CD4-positive, alpha-beta T cell treated with Interleukin-21 for 1 hour (primary cell): ENCODE measurements at places on chromosomes 4 and X.

DNA sequence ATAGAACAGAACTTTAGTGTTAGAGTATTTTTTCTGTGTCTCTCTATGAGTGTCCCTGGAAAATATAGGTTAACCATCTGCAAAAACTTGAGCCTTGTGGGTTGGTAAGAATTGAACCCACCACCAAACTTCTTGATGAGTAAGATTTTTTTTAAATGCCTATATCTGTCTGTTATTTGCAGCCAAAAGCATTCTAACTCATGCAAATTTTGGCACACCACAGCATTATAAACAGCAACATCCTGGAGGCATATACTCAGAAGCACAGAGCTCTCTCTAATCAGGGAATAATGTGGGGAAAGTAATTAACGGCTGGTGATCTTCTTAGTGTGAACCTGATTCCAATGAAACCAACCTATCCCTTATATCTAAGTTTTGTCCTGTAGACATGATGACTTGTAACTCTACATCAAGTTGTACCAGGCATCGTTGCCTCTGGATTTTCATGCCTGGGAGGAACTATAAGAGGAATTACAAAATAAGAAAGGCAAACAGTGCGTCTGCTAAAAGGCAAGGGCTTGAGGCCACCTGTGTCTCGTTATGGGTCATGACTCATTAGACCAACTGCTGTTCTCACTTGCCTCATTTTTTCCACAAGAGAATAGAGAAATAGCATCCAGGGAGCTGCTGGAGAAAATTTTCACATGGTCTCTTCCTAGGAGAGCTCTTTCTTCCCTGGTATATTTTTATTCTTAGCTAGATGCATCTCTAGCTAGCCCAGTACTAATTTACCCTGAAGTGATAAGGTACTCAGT lies 202.4 kb downstream of the CHIC2 start:
- DNase-seq, result no peak

DNA sequence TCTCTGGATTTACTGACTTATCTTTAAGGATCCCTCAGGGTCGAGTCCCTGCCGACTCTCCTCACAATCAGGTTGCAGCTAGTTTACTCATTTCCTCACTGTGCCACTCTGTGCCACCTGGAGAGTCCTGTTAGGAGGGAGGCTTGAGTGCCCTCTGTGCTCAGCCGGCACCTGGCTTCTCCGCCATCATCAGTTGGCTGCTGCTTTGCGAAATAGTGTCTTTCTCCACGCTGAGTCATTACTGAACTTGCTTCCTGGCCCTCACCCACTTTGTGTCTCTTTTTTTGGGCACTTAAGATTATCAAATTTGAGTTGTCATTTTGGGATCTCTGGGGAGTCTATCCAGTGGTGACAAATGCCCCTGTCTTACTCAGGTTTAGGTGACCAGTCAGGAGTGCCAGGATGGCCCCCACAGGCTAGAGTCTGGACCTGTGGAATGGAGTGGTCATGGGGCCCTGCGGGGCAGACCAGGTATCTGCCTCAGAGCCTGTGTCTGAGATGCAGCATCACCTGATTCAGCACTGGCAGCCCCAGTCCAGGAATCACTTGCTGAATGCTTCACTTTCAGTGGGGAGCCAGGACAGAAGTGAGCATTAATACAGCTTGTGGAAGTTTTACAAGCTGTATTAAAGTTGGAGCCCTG lies 37.7 kb downstream of the JADE1 start:
- DNase-seq, result no peak

- DNase-seq, result no peak
Observed at GRCh38 chr4:3267576-3268394, 18.8 kb downstream of the MSANTD1 start.

- DNase-seq, result peak; percentile 3
Observed at GRCh38 chr4:100421361-100421978, 96.4 kb downstream of the EMCN start.

GRCh38 chr4:168540086-168540485 lies 43.2 kb downstream of the PALLD start:
- no peak for DNase-seq

GRCh38 chrX:15177316-15177715 lies 92.6 kb downstream of the ASB9 start:
- DNase-seq, result no peak

DNA sequence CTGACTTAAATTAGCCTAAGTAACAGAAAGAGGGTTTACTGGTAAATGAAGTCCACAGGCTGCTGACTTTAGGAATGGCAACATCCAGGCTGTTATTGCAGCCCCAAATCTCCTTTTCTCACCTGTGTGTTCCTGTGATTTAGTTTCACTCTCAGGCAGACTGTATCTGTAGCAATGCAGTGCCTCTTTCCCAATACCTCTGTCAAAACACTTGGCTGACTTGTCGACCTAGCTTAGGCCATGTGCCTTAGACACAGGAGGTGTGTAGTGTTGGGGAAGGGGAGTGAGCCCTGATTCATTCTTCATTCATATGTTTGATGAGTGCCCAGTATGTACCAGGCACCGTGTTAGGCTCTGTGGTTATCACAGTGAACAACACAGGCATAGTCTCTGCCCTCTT lies 46.9 kb downstream of the JADE3 start:
- no peak for DNase-seq

DNA sequence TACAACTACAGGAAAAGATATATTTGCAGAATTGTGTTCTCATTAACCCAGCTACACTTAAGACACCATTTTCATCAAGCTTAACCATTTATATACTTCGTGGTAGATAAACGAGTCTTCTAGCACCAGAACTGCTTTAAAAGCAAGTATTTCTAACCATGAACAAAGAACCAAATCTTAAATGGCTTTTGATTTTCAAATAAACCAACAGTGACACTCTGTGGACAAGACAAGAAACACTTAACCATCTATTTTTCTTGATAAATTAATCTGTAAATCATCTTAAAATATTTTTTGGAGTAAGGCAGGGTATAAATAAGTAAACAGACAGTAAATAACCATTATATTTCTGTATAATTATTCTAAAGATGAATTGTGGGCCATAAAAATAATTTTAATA lies 10.2 kb downstream of the BEND2 start:
- no peak for DNase-seq

GRCh38 chr4:48470570-48470969 lies 12.6 kb upstream of the SLC10A4 start:
- no peak for DNase-seq

- DNase-seq, result no peak
Observed at GRCh38 chrX:10278716-10279115, 121.9 kb downstream of the CLCN4 start.

GRCh38 chr4:64940698-64941097 lies 531.4 kb upstream of the TECRL start:
- DNase-seq, result no peak

- no peak for DNase-seq
Observed at GRCh38 chrX:100643956-100644860, at the start of gene SRPX2. Gene SRPX2 (plus strand): TSS chrX:100644199. CDS start chrX:100646323, 2,124 bp downstream.

GRCh38 chr4:114383721-114384120 lies 214.9 kb upstream of the UGT8 start:
- no peak for DNase-seq

GRCh38 chr4:55312489-55313101 lies 33.4 kb upstream of the SRD5A3 start:
- DNase-seq, result peak; percentile 49

DNA sequence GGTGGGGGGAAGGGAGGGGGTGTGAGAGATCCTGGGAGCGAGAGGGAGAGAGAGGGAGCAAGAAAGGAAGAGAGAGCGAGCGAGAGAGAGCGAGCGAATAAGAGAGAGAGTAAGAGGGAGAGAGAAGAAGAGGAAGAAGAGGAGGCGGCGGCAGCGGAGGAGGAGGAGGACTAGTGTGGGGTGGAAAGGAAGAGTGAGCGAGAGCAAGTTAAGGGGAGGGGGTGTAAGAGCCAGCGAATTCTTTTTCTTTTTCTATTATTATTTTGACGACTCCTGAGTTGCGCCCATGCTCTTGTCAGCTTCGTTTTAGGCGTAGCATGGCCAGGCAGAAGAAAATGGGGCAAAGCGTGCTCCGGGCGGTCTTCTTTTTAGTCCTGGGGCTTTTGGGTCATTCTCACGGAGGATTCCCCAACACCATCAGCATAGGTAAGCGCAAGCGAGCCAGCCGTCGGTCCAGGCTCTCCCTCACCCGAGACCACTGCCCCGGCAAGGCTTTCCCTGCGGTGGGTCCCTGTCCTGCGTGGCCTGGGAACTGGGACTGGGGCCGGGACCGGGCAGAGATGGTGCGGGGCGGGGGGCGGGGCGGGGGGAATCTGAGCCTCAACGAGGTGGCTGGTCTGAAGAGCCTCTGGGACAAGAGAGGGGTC lies at the start of gene GRIA3:
TSS of gene GRIA3 (plus strand) at position 60 of the 647 bp plus-strand sequence. CDS start at position 318, 258 bp downstream.
- no peak for DNase-seq

GRCh38 chr4:122118243-122118642 lies 33.9 kb upstream of the BLTP1 start:
- no peak for DNase-seq

- DNase-seq, result no peak
Observed at GRCh38 chr4:178953447-178954120, 1511.3 kb upstream of the AGA start.

DNA sequence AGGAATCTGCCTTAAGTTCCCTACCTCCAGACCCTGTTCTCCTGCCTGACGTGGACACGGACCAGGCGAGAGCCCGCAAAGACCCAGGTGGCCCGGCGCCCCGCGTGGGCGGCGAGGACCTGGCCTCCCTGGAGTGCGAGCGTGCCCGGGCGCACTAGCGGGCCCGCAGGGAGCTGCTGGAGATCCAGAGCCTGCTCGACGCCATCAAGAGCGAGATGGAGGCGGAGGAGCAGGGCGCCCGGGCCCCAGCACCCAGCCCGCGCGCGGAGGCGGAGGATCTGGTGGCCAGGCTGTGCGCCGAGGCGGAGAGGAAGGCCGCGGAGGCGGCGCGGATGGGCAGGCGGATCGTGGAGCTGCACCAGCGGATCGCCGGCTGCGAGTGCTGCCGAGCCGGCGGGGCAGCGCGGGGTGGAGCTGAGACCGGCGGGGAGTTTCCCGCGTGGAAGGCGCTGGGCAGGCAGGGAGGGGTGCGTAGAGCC lies 18.2 kb downstream of the MRFAP1 start:
- DNase-seq, result peak; percentile 65

DNA sequence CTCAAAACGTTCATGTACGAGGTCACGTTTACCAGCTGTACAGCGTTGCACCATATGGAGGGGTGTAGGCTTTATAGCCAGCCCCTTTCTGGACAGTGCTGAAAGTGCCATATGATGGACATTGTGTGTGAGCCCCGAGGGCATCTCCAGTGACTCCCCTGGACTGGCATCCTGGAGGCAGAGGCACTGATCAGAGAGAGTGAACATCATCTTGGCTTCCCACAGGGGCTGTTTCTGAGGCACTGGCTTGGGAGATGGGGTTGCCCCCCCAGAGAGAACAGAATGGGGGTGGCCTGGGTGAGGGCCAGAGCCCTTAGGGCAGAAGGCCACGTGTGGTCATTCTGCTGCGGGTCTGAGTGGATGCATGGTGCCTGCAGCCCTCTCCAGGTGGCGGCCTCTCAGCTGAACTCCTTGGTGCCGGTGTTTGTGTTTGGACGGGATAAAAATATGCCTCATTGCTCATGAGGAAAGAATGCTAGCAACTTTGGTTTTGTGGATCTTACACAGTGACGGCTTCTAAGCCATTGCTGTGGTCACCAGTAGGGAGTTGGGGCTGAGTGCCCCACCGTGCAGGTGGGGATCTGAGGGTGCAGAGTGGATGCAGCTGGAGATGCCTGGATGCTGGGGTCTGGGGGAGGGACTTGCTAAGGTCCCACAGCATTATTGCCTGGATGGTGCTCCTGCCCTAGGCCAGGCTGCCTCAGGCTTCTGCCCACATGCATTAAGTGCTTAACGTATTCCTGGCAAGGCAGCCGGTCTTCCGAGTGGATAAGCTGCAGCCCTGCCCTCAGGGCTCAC lies 3.4 kb downstream of the WFS1 start:
- DNase-seq, result no peak

DNA sequence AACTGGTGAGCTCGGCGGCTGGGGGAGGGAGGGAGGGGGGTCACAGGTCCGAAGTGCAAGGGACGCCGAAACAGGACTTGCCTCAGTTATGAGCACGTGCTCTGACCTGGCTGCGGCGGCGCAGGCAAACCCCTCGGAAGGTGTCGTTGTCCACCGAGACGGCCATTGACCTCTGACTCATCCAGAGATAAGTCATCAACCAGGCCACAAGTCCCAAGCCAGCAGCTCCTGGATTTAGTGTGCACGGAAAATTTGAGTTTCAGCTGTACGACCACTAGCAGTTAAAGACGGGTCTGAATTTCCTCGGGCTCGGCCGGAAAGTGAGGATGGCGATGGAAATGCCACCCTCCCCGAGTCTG lies 674 bp downstream of the SH3D19 start:
- no peak for DNase-seq

DNA sequence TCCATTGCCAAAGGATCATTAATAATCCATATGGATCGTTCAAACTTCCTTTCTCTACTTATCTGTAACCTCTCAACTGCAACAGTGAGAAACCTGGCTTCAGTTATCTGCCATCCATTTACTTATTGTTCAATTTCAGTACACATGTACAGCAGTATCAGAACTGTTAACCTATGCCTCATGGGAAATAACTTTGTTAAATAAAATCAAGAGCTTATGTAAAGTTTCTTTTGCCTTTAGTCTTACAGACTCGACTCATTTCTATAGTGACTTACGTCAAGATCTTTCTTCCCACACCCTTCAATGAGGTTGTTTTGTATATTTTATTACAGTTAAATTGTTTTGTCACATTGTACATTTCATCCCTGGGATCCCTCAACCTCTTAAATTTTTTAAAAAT lies 11.4 kb downstream of the UBQLN2 start:
- DNase-seq, result no peak

- no peak for DNase-seq
Observed at GRCh38 chr4:133440404-133440803, 291.3 kb downstream of the PCDH10 start.

- DNase-seq, result no peak
Observed at GRCh38 chr4:141884070-141884469, 247.7 kb downstream of the IL15 start.

- no peak for DNase-seq
Observed at GRCh38 chrX:69556060-69557011, 52.2 kb downstream of the NALF2 start.

DNA sequence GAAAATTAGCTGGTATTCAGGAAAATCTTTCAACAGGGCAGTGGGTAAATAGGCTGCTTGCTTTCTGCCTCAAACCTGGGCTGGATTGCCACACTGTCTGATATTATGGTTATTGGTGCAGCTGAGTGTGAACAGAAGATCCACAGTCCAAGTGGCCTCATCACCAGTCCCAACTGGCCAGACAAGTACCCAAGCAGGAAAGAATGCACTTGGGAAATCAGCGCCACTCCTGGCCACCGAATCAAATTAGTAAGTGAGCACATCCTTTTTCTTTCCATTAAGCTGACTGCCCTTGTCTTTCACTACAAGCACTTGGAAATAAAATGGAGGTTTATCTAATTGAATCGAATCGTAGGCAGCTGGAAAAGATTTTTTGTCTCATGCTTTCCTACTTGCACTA lies 204.7 kb downstream of the TLL1 start:
- no peak for DNase-seq

- DNase-seq, result no peak
Observed at GRCh38 chr4:26227601-26228229, 93.1 kb upstream of the RBPJ start.

DNA sequence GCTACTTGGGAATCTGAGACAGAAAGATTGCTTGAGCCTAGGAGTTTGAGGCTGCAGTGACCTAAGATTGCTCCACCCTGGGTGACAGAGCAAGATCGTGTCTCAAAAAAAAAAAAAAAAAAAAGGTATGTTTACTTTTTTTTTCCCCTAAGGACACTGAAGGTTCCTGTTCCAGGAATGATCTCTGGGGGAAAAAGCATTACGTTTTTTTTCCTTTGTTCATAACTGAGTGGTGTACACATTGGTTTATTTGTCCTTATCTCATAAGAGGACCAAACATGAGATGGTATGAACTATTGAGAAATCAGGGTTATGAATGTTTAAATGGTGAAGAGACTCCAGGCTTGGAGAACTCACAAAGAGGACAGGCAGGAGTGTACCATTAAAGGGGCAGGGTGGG lies 120.4 kb upstream of the IL1RAPL2 start:
- DNase-seq, result no peak
